ENCODE measurements at places on chromosomes 4 and X.

DNA sequence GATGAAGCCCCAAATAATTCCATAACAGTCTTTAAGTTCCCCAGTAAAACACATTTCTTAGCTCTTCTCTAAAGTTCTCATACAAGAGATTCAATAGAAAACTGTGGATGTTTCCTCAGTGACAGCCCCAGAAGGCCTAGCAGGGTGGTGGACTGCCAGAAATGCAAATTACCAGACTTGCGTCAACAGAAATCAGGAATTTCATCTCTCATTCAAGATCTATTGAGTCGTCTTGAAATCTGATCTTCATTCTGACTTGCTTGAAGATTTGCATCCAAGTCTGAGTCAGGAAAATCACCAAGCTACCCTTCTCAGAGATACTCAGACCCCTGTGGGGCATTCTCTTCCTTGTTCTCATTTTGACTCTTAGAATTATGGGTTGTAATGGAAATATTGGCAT is 68.9 kb upstream of the NDP start:
- DNase-seq = no peak

- DNase-seq = peak; percentile 79
Measured at GRCh38 chr4:77095101-77095821, 19.5 kb upstream of the CCNI start.

DNA sequence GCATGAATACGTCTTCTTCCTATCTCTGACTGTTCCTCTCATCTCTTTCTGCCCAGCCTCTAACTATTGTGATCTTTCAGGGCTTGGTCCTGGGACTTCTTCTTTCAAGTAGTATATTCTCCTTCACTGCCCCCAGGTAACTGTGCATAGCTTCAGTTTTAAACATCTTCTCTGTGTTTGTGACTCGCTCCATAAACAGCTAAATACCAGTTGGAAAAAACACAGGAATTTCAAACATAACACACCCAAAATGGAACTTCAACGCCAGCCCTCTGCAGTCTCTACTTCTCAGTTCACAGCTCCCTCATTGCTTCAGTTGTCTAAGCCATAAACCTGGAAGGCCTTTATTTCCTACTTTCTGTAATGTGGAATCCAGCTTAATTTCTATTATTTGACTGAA is 16.6 kb downstream of the TRIML2 start:
- DNase-seq = no peak

GRCh38 chr4:20679951-20680350 is 20.3 kb upstream of the PACRGL start:
- no peak for DNase-seq

- no peak for DNase-seq
Measured at GRCh38 chrX:72182924-72183323, 1.4 kb downstream of the PIN4 start.

GRCh38 chrX:105870445-105870844 is 48.1 kb downstream of the NRK start:
- DNase-seq = no peak

- DNase-seq = no peak
Measured at GRCh38 chr4:84937381-84937977, 29.0 kb downstream of the WDFY3 start.

DNA sequence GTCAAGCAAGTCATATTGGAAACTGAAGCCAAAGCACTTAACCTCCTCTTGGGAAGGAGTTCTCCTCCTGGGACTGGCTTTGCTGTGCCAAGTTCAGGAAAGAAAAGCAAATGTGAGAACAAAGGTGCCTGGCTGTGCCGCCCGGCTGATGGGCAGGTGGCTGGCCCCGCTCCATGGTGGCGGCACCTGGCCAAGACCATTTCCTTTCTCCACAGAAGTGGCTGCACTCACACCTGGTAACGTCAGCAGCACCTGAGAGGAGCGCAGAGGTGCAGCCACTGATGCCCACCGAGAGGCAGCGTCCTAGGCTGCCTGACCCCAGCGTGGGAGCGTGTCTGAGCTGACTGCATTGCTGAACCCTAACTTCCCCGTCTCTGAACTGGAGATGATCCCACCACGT is 54.3 kb downstream of the DCTD start:
- no peak for DNase-seq

- DNase-seq = no peak
Measured at GRCh38 chr4:23897564-23898109, 7.8 kb upstream of the PPARGC1A start.

DNA sequence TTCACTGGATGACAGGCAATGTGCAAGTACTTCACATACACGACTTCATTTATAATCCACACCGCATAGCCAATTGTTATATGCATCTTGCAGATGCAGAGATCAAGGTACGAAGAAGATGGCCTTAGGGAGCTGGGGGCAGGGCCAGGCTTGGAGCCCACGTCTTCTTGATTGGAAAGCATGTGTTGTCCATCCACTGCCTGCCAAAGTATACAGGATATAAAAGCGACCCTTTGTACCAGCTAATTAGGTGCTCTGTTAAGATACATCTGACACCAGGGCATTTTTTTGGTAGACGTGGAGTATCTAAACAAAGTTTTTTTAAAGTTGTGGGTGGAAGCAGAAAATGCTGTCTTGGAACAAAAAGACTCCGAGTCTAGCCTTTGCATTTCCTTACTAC is 1.4 kb downstream of the C4orf36 start:
- no peak for DNase-seq

- DNase-seq = no peak
Measured at GRCh38 chr4:34183926-34184325, 2060.4 kb downstream of the ARAP2 start.

DNA sequence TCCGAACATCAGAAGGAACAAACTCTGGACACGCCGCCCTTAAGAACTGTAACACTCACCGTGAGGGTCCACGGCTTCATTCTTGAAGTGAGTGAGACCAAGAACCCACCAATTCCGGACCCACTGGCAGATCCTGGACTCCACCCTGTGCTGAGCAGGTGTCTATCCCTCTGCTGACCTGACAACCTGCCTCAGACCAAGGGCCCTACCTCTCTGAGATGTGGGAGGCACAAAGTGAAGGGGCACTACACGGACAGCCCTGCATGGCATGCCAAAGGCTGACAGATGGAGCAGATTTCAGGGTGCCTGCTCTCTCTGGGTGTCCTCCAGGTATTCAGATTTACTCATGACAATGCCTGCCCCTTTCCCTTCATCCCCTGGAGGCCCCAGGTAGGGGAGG is 14.0 kb upstream of the HSFX1 start:
- DNase-seq = no peak

- no peak for DNase-seq
Measured at GRCh38 chr4:113052379-113052951, 3.0 kb downstream of the ANK2 start.

GRCh38 chr4:89263265-89263664 is 44.3 kb downstream of the GPRIN3 start:
- no peak for DNase-seq

GRCh38 chrX:150779385-150779784 is 86.2 kb downstream of the MTMR1 start:
- DNase-seq = no peak

DNA sequence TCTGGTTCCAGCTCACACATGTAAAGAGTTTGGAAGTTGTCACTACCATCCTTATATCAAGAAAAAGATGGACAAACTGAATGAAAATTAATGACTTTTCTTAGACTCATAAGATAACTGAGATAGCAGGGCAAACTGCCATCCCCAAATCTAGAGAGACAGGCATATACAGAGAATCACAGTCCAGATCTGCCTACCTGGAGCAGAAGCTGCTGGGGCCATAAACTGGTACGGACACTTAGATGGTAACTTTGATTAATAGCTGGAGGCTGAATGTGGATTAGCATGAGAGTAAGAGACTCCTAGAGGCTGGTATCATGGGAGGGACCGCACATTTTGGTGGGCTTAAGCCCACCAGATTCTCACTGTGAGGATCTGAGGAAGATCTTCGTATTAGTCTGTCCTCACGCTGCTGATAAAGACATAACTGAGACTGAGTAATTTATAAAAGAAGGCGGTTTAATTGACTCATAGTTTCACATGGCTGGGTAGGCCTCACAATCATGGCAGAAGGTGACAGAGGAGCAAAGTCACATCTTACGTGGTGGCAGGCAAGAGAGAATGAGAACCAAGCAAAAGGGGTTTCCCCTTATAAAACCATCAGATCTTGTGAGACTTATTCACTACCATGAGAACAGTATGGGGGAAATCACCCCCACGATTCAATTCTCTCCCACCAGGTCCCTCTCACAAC is 10.8 kb upstream of the POLA1 start:
- no peak for DNase-seq

Measured in CD4-positive, alpha-beta T cell treated with Interleukin-10 for 1 hour (primary cell).